Stimulated activated naive B cell treated with anti-CD40 and anti-IgM and Interleukin-4, amounts not matched to agents 10 μg/mL and 1 μg/mL and 100 μg/mL, for 72 hours (primary cell): ENCODE measurements at places on chromosomes 5 and 9.
A peak's percentile ranks its signal among the peaks of the same experiment; 100 is the strongest.

GRCh38 chr5:157026789-157027424 is 32.0 kb downstream of the HAVCR1 start:
- no peak for DNase-seq

DNA sequence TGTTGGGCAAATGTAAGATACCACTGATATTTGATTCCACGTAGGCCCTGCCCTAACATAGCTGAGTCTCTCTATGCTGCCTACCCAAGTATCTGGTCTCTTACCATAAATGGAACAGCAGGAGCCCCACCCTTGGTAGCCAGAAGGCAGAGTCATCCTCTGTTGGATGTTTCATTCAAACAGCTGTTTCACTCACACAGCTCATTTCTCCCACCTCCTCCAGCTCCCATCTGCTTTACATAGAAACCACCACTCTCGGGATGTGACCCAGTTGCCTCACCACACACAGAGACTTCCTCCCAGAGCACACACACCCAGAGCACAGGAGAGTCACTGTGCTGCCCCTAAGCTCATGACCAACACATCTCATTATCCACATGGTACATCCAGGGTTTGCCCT is 165.3 kb downstream of the TMEM167A start:
- DNase-seq = no peak

DNA sequence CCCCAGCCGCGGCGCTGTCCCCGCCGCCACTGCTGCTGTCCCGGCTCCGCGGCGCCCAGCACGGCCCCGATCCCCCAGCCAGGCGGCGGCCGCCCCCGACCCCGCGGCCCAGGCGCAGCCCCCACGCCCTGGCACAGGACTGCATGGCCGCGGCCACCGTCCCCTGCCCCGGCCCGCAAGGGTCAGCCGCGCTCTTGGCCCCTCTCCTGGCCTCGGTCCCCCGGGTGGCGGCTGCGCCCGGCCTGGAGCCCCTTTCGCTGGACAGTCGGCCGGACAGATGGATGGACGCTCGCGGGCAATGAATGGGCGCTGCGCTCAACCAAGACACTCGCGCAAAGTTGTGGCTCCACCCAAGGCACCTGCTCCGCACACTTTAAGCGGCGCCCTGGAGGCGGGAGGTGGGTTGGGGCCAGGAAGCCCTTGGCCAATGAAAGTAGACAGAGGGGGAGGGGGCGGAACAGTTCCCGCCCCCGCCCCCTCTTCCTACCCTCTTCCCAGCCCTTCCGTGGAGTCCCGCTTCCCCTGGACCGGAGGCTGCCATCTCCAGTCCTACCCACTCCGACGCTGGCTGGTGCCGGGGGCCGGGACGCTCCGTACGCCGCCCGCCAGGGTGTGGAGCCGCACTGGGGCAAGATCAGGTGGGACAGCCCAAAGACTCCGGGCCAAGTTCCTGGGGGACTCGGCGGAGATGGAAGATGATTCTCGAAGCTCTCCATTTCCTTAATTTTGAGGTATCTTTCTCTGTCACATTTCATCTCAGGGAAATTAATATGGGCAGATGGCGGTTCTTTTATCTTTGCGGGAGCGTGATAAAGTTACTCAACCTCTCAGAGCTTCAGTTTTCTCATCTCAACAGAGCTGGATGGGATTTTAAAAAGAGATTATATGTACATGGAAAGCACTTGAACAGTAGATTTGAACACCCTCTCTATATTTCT is at the start of gene GLDC:
GLDC (minus strand) TSS at position 375 of the 938 bp plus-strand sequence; CDS start at position 145, 230 bp downstream.
- peak; percentile 27 for DNase-seq

DNA sequence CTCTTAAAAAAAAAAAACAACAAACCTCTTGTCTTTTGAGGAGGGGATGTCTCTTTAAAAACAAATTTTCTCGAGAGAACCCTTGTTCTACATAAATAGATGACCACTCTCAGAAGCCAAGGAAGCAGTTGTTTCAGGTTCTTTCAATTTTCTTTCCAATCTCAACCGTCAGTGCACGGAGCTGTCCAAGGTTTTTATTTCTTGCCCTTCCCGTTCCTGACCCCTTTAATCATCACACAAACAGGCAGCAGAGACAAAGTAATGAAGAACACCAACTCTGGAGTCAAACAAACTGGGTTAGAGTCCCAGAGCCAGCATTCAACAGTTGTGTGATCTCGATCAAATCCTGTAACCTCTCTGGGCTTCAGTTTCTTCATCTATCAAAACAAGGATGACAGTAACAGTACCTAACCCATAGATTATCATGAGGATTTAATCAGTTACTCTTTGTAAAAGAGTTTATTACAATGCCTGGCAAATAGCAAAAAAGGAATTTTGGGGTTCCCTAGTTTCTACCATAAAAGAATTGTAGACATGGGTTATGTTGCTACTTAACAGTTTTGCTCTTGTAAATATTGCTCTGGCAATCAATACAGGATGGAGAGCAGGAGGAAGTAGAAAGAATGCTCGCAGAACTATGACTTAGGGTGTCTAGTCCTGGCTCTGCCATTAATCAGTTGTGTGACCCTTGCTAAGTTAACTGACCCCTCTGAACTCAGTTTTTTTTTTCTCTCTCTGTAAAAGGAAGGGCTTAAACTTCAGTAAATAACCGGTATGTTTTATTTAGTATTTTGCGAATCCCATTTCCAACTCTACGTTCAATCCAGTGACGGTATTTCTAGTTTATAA is 1.0 kb upstream of the NIM1K start:
- DNase-seq = no peak

- no peak for DNase-seq
These were observed 185.8 kb downstream of the PCSK1 start for GRCh38 chr5:96247097-96247701.

DNA sequence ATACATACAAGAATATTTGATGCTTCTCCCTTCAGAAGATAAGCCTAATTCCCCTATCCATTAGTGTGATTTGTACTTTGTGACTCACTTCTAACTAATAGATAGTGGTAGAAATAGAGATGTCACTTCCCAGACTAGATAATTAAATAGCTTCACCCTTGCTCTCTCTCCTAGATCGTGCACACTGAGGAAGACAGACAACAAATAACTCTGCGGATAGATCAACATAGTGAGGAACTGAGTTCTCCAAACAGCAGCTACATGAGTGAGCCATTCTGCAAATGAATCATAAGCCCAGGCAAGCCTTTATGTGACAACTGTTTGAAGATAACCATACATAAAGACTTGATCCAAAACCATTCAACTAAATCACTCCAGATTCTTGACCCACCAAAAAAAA is 1083.4 kb upstream of the C9orf72 start:
- DNase-seq = no peak

GRCh38 chr5:143398053-143398355 is 5.5 kb downstream of the NR3C1 start:
- DNase-seq = no peak

DNA sequence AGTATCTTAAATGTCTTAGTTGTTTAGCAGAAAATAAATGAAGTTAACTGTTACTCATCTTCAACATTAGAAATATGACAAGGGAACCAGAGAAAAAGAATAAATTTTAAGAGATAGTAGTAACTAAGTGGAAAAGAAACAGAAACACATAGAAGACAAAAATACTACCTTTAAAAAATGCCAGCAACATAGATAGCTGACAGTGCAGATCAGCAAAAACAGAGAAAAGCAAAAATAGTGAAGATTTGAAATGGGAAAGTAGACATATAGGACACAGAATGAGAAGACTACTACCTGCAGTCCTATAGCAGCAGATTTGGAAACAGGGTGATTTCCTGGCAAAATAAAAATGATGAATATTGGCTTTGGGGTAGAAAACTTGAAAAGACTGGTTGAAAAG is 48.5 kb downstream of the ICE1 start:
- no peak for DNase-seq

DNA sequence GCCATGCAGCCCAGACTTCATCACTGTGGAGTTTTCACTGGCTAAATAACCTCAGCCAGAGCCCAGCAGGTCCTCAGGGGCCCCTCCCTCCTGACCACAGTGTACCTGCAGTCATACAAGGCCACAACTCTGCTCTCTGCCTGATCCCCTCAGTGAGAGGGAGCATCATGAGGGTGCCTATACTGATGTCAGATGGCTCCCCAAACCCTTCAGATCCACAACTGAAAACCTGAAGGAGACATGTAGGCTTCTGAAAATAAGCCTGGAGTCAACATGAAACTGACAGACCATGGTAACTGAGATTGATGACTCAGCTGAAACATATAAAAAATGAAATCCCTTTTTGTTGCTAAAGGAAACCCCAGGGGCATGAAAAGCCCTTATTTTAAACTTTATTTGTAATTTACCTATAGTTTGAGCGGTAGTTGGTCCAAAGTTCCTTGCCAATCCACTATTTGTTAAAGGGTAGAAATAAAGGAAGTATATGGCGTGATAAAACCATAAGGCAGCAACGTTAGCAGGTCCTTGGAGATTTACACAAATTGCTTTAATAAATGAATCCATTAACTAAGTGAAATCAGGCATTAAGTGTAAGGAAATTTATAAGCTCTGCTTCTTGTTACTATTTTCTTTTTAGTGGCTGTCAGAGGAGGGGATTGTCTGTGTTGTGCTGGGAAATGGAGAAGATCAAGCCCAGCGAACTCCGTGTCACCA is 68.3 kb downstream of the FGF1 start:
- no peak for DNase-seq

DNA sequence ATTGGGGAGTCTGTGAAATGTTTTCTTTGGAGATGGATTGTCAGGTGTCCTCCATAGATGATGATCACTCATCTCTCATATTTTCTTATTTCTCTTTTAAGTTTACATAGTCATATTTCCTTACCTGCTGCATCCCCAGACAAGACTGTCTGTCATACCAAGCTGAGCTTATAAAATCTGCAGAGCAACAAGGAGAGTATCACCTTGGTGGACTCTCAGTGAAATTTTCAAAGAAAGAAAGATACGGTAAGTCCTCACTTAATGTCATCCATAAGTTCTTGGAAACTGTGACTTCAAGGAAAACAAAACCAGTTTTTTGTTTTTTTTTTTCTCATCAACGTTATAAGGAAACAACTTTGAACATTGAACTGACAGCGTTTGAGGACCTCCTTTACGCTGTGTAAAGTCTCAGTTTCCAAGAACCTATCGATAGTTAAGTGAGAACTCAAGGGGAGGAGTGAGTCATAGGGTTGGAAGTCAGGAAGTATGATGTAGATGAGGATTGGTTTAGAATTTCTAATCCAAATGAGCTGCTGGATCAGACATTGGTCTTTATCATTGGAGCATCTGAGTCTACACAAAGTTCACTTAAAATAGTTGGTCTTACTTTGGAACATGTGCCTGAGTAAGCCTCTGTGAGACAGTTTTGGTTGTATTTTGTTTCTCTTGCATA is 45.5 kb downstream of the SPIN1 start:
- no peak for DNase-seq
